ENCODE measurements at places on chromosomes 4 and X.
A peak's percentile ranks its signal among the peaks of the same experiment; 100 is the strongest.

DNA sequence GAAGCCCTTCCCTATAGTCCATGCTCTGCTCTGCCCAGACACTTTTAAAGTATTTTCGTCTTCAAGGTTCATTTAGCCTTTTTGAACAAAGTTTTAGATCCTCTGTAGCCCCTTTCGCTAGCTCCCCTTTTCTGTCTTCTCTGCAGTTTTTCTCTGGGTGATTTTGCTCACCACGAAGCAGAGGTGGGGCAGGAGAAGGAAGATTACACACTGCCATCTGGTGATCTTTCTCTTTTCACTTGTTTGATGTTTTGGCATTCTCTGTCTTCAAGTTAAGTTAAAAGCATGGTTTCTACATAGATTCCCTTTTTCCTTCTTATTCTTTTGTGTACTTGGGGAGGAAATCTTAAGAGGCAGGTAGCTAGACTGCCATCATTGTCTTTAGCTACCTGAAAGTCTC, 43.9 kb downstream of the CC2D2A start:
- no peak for DNase-seq

GRCh38 chr4:114193624-114194399, 214.4 kb upstream of the ARSJ start:
- no peak for DNase-seq

- DNase-seq, result no peak
These were observed 24.1 kb downstream of the SH3KBP1 start for GRCh38 chrX:19863212-19863856.

- no peak for DNase-seq
These were observed 193.6 kb downstream of the FBXW7 start for GRCh38 chr4:152342293-152342692.

- DNase-seq, result no peak
These were observed 121.6 kb upstream of the GRID2 start for GRCh38 chr4:92182006-92182735.

- DNase-seq, result no peak
These were observed 48.2 kb upstream of the KDR start for GRCh38 chr4:55173580-55173979.

- no peak for DNase-seq
These were observed 414.4 kb downstream of the ARHGAP24 start for GRCh38 chr4:85889314-85889713.

DNA sequence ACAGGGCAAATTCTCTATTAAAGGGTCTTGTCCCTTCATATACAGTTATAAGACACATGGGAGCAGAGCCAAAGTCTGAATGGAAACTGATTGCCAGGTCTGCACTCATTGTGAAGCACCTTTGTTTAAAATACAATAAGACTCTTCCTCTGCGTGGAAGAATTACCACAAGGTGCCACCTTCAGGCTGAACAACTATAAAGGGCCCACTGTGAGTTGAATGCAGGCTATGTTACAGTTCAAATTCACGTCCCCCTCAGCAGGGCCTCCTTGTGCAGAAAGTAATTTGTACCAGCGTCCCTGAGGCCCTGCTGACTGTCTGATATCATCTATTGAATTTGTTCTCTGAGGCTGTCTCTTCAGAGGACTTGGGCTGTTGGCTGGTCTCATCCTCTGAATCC, 225.8 kb upstream of the TEX13C start:
- DNase-seq, result no peak

DNA sequence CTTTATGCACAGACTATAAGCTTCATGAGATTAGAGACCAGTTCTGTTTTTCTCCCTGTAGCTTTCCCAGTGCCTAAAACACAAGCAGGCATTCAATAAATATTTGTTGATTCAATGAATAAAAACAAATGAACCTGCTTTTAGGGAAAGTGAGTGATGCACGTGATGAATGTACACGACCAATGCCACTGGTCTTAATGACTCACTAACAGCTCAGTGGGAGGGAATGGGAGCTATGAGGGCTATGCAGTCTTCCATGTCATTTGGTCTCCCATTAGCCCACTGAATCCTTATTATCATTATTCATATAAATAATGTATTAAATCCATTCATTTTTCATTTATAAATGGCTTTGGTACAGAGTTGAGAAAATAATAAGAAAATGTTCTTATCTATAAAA, 247.4 kb downstream of the FBXO8 start:
- DNase-seq, result no peak

DNA sequence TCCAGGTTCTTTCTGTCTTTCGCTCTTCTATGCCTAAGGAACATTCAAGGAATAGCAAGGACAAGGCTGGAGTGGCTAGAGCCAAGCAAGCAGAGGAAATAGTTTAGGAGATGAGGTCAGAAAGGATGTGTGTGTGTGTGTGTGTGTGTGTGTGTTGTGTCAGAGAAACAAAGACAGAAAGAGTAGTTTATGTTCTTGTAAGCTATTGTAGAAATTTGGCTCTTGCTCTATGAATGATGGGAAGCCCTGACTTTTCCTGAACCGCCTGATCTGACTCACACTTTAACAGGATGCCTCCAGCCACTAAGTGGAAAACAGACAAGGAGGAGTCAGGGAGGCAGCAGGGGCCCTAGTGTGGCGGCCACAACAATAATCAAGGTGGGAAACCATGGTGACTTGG, 39.7 kb downstream of the LGI2 start:
- no peak for DNase-seq

DNA sequence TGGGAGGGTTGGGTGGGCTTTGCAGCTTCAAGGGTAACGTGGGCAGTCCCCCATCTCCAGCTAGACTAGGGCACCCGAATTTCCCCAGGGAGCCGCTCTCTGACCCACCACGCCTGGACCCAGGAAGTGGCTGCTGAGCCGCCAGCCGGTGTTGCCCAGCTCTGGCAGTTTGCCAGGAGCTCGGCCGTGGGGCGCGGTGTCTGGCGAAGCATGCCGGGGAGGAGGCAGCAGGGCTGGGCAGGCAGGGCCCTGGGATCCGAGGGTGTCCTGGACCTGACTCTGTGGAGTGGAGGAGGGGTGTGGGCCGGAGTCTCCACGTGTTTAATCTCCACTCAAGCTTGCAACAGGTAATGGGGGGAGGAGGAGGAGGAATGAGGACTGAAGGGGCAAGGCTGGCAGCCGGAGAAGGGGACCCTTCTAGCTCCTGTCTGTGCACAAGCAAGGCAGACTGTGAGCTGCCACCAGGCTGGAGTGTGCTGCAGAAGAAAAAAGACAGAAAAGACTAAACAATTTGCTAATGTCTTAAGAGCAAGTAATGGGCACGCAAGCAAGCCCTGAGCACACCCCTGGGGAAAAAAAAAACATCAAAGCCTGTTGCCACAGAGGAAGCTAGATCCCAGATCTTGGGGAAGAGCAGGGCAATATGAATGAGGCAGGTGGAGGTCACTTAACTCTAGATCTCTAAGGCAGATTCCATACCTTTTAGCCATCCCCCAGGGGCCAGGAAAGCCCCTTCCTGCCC, 2.4 kb downstream of the LONRF3 start:
- DNase-seq, result no peak

GRCh38 chr4:113116414-113117357, 67.2 kb downstream of the ANK2 start:
- no peak for DNase-seq

- no peak for DNase-seq
These were observed 41.7 kb upstream of the MTM1 start for GRCh38 chrX:150526692-150527091.

GRCh38 chrX:19904778-19905367, 17.5 kb upstream of the SH3KBP1 start:
- DNase-seq, result no peak

- DNase-seq, result no peak
These were observed 231.2 kb downstream of the FRAS1 start for GRCh38 chr4:78288327-78288726.

- no peak for DNase-seq
These were observed 21.5 kb downstream of the FAM9C start for GRCh38 chrX:13022926-13023325.

GRCh38 chrX:23637187-23637586, 30.1 kb upstream of the PRDX4 start:
- DNase-seq, result no peak

DNA sequence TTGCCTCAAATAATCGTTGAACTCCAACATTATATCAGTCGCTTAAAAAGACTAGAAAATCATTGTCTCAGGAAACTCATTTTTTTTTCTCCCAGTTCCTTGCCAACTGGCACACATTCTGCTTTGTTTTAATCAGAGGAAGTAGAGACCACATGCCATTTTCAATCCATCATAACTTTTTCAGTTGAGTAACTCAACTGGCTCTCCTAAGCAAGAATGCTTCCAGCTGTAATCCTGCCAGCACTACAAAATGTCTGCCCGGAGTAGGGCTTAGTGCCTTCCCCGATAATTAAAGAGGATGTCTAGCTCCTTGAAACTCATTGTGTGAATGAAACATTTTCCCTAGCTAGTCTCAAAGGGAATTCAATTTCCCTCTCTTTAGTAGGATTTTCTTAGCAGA, 33.0 kb downstream of the FREM3 start:
- DNase-seq, result no peak

DNA sequence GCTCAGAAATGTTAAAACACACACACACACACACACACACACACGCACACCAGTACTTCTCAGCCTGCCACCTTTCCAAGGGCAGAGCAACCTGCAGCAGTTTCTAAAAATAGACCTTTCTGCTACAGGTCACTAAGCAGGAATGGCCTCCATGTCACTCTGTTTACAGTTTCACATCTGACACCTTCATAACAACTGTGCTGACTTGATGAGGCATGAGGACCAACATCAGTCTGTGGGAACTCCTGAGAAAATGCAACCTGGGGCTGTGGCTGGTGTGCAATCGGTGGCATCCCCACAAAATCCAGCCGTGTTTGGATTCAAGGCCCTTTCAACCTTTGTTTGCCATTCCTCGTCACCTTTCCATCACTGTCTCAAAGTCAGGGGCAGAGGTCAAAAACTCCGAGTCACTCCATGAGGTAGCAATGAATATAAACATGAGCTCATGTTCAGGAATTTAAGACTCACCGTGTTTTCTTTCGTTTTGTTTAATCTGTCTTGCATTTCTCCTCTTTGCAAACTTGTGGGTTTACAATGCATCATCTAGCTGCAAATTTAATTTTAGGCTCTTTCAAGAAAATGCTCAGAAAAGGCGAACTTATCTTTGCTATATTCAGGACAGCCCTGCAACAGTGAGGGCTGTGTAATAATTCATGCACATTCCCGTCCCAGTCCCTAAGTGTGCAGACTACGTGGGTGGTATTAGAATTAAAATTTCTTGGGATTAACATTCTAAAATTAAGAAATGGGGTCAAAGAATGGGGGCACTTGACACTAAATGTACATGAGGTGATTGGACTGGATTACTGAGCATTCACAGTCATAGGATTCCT, 135.3 kb downstream of the SHROOM3 start:
- DNase-seq, result no peak

- no peak for DNase-seq
These were observed 12.7 kb downstream of the MAML3 start for GRCh38 chr4:140141210-140141835.

GRCh38 chrX:81868979-81869378, 667.1 kb downstream of the SH3BGRL start:
- no peak for DNase-seq

DNA sequence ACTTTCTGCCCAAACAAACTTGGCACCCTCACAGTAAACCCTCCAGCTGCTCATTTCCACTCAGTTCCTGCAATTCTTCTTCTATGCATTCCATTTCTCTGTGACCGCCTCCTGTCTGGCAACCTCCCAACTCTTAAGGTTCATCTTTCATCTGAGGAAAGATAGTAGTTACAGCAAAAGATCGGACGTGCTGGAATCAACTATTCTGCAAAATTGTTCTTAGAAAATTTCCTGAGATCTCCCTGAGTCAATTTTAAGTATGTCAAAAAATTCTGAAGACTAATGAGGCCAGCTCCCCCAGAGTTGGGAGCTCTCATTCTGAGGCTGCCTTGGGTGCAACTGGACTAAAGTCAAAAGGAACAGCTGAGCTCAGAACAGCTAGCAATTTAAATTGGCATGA, 1026.0 kb downstream of the ADGRL3 start:
- no peak for DNase-seq

- no peak for DNase-seq
These were observed 13.2 kb upstream of the MMAA start for GRCh38 chr4:145605941-145606340.

GRCh38 chr4:99763635-99764101, 53.0 kb upstream of the DAPP1 start:
- peak; percentile 1 for DNase-seq

- DNase-seq, result no peak
These were observed 55.3 kb upstream of the VCX start for GRCh38 chrX:7787714-7788113.

DNA sequence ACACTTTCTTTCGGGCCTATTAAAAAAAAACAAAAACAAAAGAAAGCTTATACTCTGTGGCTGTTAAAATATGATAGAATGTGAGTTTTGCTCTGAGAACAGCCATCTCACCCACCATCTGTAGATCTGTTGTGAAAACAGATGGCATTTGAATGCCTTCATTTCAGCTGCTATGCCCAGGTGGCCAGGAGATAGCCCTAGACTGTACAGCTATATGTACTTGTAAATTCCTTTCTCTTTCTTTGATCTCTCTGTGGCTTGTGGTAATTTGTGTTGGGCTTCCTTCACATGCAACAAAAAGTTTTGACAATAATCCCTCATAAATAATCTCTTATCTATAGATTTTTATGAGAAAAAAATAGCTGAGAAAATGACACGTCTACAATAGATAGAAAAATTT, 38.1 kb downstream of the PNPLA4 start:
- DNase-seq, result no peak

GRCh38 chrX:10622197-10622596, 1.8 kb upstream of the MID1 start:
- no peak for DNase-seq

DNA sequence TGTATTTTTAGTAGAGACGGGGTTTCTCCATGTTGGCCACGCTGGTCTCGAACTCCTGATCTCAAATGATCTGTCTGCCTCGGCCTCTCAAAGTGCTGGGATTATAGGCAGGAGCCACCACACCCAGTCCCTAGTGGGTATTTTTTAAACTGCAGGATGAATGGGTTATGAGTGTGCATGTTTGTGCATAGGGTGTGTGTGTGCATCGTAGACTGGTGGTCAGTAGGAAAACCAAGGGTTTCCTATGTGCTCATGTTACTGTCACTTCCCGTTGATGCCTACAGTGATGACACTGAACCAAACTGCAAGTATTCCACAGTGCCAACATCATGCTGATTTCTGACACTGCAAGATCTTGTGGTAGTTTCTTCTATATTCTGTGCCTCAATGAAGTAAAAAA, 41.1 kb downstream of the DDIT4L start:
- no peak for DNase-seq

DNA sequence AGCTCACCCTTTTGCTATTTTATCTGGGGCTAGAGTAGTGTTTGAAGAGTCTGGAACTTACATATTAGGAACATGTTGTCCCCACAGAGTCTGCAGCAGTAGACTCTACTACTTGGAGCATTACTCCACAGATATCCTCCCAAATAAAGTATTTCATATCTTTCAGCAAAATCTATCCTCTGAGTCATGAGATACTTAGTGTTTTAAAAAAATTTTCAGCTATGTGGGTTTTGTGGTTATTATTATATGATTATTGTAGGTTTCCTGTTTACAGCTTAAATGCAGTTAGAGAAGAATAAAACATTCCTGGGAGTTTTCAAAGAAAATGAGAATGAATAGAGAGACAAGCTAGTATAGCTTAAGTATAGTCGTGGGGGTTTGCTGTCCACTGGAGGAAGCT, 30.9 kb downstream of the PAGE2 start:
- DNase-seq, result no peak

GRCh38 chrX:154517101-154517781, 1.2 kb upstream of the FAM3A start:
- no peak for DNase-seq

All from GOT3 (cell line).